Right lobe of liver (tissue), 6 donors: ENCODE measurements at places on chromosomes 11 and 22.
A peak's percentile ranks its signal among the peaks of the same experiment; 100 is the strongest.

- no peak for DNase-seq
Measured at GRCh38 chr11:32028201-32028600, 62.7 kb upstream of the RCN1 start.

GRCh38 chr11:65042891-65043290 is 1.9 kb downstream of the SAC3D1 start:
- no peak for DNase-seq

DNA sequence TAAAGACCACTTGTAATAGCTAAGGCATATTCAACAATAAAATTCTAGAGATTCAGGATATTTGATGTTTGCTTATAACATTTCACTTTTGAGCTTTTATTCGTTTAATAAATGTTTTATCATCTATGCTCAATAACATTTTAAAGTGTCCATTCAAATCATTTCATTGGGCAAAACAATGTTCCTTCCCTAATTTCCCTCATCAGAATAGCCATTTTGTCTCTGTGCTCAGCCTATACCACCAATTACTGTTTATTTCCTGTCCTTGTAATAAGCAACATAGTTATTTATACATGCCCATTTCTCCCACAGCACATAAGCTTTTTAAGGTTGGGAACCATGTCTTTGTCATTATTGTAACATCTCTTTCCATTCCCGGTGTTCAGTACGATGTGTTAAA is 1.3 kb upstream of the SC5D start:
- DNase-seq = no peak

- no peak for DNase-seq
Measured at GRCh38 chr22:29642694-29643093, 39.3 kb downstream of the NF2 start.

DNA sequence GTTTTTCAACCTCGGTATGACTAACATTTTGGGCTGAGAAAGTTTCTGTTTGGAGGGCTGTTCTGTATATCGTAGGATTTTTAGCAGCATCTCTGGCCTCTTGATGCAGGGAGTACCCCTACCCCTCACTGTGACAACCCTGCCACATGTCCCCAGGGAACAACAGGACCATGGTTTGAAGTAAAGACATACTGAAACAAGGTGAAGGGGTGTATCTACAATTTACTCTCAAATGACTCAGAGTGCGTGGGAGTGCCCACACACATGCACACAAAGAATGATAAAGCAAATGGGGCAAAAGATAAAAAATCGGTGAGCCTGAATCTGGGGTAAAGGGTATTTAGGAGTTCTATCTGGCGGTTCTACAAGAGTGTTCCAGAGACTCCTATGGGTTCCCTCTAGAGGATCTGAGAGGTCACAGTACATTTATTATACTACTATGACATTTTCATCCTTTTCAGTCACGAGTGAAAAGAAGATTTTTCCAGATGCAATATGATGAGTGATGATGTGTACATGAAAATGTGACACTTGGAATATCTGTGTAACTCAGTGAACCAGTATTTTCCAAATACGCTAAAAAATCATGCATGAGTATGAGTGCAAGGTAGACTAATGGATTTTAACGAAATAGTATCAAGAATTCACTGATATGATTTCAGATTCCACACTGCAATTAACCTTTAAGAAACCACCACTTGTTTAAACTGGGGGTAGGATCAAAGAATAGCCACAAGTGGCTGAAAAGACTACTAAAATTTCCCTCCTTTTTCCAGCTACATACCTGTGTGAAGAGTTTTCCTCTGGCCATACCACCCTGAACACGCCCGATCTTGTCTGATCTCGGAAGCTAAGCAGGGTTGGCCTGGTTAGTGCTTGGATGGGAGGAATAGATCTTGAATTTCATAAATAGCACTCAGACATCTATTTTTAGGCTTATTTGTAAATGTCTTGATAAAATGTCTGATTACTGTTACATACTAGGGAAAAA is 56.3 kb upstream of the YPEL1 start:
- no peak for DNase-seq

DNA sequence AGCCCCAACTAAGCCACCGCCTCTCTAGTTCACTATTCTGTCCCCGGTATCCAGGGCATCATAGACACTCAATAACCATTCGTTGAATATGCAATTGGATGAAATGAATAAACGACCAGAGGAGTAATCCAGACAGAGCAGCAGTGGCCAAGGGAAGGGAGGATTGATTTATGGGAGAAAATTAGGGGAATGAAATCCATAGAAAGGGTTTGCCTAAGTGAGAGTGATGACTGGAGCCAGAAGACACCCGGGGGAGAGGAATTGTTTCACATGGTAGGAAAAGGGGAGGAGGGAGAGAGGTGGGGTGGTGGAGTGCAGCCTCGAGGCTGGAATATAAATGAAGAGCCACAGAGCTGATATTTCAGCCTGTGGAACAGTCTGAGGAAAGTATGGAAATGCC is 168.2 kb downstream of the COMMD9 start:
- DNase-seq = no peak

- no peak for DNase-seq
Measured at GRCh38 chr11:134479206-134480135, 67.4 kb upstream of the B3GAT1 start.

GRCh38 chr11:79686703-79687419 is 246.0 kb upstream of the TENM4 start:
- no peak for DNase-seq

DNA sequence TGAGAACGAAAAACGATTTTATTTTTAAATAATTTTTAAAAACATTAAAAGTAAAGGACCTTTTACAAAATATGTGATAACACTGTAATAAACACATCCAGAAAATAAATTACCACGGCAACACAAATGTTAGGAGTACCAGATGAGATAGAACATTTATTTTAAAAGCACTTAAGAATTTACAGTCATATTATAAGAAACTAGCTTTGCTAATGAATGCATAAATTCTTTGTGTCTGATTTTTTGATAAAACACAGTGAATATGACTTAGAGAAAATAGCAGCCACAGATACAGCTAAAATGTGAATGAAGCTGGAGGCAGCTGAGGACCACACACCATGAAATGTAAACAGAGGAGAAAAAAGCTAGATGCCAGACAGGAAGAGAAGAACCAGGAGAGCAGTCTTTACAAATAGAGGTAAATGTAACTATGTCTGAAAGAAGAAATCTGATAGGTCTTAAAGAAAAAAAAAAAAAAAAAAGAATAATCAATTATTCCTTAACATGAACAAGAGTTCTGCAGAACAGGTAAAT is 14.6 kb downstream of the CCDC34 start:
- no peak for DNase-seq

- no peak for DNase-seq
Measured at GRCh38 chr22:16965560-16965959, 42.5 kb downstream of the GAB4 start.

GRCh38 chr11:2461253-2461955 is 16.6 kb downstream of the KCNQ1 start:
- no peak for DNase-seq

GRCh38 chr11:34284811-34285481 is 72.9 kb downstream of the ABTB2 start:
- no peak for DNase-seq

- no peak for DNase-seq
Measured at GRCh38 chr11:18736590-18737148, 10.7 kb upstream of the IGSF22 start.

GRCh38 chr22:31748490-31748889 is 1.4 kb downstream of the PRR14L start:
- DNase-seq = no peak

GRCh38 chr22:25540166-25540907 is 24.1 kb upstream of the GRK3 start:
- DNase-seq = no peak

DNA sequence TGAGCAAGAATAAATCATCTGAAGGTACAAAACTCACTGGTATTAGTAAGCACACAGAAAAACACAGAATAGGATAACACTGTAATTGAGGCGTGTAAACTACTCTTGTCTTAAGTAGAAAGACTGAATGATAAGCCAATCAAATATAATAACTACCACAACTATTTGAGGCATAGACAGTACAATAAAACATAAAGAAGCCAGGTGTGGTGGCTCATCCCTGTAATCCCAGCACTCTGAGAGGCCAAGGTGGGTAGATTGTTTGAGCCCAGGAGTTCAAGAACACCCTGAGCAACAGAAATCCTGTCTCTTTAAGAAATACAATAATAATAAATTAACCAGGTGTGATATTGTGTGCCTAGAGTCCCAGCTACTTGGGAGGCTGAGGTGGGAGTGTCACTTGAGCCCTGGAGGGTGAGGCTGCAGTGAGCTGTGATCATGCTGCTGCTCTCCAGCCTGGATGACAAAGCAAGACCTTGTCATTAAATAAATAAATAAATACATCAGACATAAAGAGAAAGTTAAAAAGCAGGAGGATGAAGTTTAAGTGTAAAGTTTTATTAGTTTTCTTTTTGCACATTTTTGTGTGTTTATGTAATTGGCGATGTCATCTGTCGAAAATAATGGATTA is 390.6 kb downstream of the DYNC2H1 start:
- DNase-seq = no peak

DNA sequence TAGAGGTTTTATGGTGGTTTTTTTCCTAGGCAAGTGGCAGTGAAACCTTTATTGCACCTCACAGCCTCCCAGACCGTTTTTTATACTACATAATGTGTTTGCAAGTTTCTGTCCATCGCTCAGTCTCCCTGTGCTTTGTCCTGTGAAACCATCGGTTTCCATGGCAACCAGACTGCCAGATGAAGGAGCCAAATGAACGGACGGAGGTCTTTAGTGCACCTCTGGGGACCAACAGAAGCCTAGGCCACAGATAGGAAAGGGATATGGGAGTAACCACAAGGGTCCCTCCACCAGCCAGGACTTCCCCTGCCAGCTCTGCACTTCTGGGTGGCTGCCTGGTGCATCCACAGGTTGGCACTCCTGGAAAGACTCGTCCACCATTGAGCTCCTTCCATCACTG is 165.0 kb downstream of the CHST1 start:
- DNase-seq = no peak

DNA sequence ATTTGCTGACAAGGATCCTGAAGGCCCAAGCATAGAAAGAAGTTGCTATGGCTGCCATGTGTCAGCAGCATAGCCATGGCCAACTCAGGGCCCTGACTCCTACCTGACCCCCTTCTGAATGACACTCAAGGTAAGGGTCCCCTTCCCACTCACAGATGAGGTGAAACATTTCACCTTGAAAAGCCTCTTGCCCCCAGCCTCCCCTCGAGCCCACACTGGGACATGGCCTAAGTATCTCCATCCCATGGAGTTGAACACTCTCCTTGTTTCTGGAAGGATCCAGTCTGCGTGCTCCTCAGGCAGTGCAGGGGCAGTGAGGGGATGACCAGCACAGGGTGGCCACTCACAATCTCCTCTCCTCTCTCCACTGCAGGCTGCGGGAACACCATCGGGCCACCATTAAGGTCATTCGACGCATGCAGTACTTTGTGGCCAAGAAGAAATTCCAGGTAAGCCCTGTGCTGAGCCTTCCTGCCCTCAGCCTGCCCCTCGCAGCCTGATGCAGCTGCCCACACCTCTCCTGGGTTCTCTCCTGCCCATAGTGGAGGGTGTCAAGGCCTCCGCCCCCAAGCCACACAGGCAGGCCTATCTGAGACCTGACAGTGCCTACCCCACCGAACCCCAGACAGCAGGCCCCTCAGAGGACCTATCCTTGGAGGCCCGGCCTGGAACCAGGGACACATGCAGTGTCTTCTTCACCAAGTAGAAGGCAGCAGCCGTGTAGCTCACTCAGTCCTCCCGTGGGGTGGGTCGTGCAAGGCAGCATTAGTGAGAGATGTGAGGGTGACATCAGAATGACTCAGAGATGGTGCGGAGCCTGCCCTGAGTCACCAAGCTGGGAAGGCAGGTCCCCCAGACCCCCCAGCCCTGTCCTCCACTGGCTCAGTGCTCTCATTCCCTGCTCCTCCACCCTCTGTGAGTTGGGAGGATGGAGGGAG is 68.9 kb upstream of the KCNQ1OT1 start:
- DNase-seq = no peak

DNA sequence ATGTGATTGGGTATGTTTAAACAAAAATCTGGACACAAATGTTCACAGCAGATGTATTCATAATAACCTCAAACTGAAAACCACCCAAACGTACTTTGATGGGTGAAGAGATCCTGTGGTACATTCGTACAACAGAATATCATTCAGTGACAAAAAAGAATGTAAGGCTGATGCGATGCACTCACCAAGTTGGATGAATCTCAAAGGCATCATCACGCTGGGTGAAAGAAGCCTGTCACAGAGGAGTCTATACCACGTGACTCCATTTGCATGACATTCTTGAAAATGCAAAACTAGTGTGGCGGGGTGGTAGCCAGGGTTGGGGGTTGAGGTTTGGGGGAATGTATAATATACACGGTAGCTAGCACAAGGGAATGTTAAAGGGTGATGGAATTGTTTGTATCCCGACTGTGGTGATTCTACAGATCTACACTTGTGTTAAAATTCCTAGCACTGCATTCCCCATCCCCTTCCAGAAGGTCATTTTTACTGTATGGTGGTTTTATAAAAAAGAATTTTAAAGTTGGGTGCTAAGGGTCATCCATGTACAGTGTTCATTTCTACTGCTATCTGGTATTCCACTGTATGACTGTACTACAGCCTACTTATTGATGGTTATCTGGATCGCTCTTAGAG is 35.0 kb upstream of the SLC25A1 start:
- DNase-seq = no peak

DNA sequence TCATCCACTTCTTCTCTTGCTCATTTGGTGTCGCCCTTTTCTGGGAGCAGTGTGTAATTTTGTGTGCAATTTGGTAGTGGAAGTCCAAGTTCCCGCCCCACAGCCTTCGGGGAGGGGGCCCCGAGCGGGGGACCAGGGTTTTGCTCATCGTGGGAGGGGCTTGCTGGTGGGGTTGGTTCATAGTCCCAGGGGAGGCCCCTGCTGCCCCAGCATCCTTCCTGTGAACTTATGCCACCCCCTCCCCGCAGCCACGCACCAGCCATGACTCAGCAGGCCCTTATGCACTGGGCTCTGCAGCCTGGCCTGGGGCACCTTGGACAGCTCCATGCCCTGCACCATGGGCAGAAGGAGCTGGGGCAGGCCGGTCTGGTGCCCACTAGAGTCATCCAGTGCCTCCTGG is 1183.6 kb downstream of the BRD1 start:
- DNase-seq = no peak

GRCh38 chr22:36740716-36741115 is 35.2 kb downstream of the IFT27 start:
- peak; percentile 12 for DNase-seq

DNA sequence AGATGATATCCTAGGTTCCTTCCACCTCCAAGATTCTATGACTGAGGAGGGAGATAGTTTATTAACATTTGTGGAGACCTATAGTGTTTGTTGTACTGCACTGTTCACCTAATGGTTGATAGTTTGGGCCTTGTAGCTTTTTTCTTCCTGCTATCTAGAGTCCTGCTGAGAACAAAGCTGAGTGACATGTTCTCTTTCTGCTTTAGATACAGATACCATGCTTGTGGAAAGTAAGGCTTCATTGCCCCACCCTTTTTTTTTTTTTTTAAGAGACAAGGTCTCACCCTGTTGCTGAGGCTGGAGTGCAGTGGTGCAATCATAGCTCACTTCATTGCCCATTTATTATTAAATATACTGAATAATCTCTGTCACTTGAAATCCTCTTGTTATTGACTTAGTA is 12.3 kb downstream of the DLAT start:
- DNase-seq = no peak

- no peak for DNase-seq
Measured at GRCh38 chr11:120137187-120137610, 714 bp downstream of the TRIM29 start.

- no peak for DNase-seq
Measured at GRCh38 chr11:10899121-10899830, 41.4 kb upstream of the ZBED5 start.
